Vein endothelial cell (primary cell): ENCODE measurements at places on chromosomes 1 and 21. TPM values are rescaled to one million over a fixed set of nuclear protein-coding genes. Genes with fewer than 3 reads are reported as not detected.

RFX5 gene
- total RNA-seq: 51.3 and 54.9 TPM in 2 replicates

TMIGD3 gene
- 0.33 and 0.38 TPM in 2 replicates for total RNA-seq

NTRK1 gene
- not detected in 2 replicates for total RNA-seq

S100A1 gene
- total RNA-seq: 0.38 TPM in 1 of 2 replicates, not detected in the other

IL19 gene
- not detected in 2 replicates for total RNA-seq
